ENCODE measurements at places on chromosomes 3 and 15.

GRCh38 chr15:99371180-99372103 lies 120.2 kb downstream of the LRRC28 start:
- DNase-seq = no peak

DNA sequence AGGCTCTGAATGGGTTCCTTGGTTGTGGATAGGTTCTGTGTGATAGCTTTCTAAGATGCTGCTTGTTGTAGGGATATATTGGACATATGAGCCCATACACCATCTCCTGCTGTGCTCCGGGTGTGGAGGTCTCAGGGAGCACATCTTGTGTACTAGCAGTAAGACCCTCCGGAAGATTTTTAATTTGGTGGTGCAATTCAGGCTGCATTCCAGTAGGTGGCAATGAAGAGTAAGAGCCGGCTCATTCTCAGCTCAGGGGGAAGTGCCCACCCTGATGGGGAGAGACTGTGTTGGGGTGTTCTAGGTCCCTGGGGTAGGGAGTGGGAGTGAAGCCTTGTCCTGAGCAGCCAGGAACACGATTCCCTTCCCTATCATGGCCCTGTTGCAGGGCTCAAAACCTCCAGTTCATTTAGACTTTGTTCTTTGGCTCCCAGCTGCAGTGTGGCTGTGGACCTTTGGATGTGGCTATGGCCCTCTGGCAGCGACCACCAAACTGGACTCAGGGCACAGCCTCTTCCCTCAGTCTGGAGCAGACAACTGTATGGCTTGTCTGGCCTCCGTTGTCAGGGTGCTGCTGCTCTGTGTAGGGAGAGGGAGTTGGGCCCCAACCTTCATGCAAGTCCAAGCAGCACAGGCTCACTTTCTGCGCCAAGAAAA lies 104.7 kb downstream of the UNC13C start:
- peak; percentile 34 for DNase-seq

GRCh38 chr3:156655819-156656550 lies 18.4 kb upstream of the TIPARP start:
- DNase-seq = no peak

DNA sequence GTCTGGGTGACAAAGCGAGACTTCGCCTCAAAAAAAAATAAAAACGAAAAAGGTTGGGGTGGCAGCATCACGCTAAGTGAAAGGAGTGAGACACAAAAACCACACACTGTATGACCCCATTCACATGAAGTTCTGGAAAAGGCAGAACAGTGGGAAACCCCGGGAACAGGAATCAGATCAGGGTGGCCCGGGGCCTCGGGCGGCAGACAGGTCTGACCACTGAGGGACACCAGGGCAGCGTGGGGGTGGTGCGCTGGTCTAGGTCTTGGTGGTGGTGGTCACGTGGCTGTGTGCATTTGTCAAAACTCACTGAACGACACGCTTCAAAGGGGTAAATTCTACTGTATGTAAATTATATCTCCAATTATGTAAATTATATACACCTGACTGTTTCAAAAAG lies 79.7 kb upstream of the PRR20G start:
- DNase-seq = no peak

GRCh38 chr3:53083521-53083920 lies 37.6 kb upstream of the SFMBT1 start:
- peak; percentile 21 for DNase-seq

DNA sequence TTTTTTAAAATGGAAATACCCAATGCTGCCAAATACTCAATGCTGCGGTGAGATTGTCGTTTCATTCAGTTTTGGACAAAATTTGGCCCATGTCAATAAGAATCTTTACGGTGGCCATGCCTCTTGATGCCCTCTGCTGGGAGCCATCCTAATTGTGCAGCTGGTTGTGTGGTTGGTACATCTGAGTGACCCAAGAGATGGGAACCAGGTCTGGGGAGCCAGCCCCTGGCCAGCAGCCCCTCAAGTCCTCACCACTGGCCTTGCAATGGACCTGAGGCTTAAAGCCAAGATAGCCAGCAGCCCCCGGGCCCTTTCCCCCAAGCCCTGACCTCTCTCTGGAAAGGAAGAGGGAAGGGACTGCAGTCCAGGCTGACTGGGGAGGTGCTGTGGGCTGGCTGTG lies 36.4 kb upstream of the ESYT3 start:
- DNase-seq = no peak

DNA sequence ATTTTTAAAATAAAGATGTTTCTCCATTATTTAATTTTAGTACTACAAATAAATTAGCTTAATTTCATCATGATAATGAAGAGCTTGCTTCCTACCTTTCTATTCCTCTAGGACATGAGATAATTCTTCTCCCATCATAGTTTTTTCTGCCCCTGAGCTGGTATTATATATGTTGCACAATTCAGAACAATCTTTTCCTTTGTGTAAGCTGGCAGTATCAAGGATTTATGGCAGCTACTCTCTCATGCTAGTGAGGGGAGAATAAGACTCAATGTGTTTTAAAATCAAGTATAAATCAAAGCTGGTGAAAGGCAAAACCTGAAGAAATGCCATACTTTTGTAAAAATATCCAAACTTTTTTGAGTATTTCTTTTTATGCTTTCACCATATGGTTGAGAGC lies 1405.3 kb downstream of the SI start:
- DNase-seq = no peak

DNA sequence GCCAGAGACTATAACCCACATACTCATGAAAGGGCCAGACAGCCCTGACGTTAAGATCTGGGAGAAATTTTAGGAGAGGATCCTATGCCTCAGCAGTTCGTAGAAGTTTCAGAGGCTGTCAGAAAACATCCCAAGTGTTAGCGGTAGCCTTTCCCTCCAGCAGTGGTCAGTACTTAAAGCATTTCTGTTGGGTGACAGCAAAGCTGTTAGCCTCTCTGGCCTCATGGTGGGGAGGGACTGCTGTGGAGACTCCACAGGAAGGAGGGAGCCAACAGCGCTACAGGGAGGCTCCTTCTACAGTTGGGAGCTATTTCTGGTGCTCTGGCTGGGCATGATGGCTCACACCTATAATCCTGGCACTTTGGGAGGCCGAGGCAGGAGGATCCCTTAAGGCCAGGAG lies 27.4 kb downstream of the IDH2 start:
- no peak for DNase-seq

GRCh38 chr3:15007681-15008141 lies 57.4 kb downstream of the MRPS25 start:
- DNase-seq = no peak

GRCh38 chr3:52270252-52270754 lies 8.1 kb downstream of the WDR82 start:
- DNase-seq = no peak

GRCh38 chr3:109023656-109024254 lies 70.1 kb upstream of the GUCA1C start:
- peak; percentile 83 for DNase-seq

DNA sequence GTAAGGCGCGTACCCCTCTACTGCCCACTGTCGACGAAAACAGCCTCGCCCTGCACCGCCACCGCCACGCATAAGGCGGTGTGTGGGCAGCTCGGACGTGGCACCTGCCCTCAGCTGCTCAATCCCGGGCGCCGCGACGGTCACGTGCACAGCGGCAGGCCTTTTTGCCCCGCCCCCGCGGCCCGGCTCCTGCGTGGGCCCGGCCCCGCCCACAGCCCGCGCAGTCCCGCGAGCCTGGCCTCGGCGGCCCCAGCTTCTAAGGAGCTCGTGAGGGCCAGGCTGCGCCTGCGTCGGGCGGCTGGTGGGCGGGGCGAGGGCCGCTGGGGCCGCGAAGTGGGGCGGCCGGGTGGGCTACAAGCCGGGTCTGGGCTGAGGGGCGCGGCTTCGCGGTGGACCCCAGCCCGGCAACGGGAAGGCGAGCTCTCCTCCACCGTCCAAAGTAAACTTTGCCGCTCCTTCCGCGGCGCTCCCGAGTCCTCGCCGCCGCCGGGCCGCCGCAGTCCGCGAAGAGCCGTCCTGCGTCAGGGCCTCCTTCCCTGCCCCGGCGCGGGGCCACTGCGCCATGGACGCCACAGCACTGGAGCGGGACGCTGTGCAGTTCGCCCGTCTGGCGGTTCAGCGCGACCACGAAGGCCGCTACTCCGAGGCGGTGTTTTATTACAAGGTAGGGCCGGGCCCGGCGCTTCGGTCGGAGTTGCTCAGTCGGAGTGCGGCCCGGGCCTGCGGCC lies at the start of gene CAPN7:
TSS of gene CAPN7 (plus strand) at position 313 of the 728 bp plus-strand sequence. CDS start at position 563, 250 bp downstream.
- DNase-seq = peak; percentile 96

GRCh38 chr15:41115652-41116115 lies 396 bp downstream of the INO80 start:
- DNase-seq = peak; percentile 86

GRCh38 chr3:148642616-148643015 lies 55.1 kb upstream of the AGTR1 start:
- no peak for DNase-seq

DNA sequence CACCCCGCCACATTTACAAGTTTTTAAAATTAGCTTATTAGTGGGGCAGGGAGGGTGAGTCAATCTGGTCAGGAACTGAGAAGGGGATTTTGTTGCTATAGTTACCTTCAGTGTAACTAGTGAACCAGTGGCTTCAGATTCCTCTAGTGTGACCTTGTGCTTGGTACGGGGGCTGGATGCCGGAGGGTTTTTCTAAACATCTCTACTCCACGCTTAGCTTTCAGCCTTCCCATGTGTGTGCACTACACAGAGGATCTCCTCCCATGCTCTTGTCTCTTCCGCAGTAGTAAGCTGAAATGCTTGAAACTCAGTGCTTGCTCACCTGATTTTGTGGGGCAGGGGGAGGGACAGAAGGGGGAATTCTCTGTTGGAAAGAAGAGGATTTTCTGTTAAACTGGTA lies 67.9 kb upstream of the AKAP13 start:
- DNase-seq = no peak

DNA sequence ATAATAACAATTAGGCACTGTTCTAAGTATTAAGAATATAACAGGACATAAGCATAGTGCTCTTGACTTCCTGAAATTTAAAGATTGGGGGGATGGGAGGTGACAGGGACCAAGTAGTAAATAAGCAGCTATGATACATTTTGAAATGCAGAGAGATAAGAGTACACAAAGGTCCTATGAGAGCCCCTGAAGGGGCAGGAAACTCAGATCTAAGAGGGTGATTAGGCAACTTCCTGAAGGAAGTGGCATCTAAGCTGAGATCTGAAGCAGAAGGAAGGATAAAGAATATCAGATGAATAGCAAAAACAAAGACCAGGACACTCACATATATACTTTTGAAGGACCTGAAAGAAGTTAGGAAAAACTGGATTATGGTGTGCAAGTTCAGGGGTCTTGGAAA lies 415.2 kb upstream of the FRG2C start:
- no peak for DNase-seq

DNA sequence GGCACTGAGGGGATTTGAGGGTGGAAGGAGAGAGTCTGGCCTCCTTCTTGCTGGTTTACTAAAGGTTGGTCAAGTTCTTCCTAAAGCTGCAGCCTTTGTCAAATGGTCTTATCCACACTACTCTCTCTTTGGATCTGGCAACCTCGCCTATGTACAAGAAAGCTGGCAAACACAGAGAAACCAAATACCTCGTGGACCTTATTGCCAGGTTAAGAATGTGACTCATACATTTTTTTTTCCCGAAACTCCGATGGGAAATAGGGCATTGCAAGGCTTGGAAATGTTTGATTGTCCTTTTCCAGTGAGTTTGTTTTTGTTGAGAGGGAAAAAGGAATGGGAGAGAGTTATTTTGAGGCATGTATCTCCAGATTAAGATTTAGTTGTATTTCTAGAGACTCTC lies 13.9 kb downstream of the EOMES start:
- DNase-seq = no peak

- no peak for DNase-seq
Measured at GRCh38 chr3:12952343-12953200, 111.2 kb upstream of the RPL32 start.

GRCh38 chr3:171644681-171645080 lies 165.6 kb downstream of the PLD1 start:
- DNase-seq = no peak

DNA sequence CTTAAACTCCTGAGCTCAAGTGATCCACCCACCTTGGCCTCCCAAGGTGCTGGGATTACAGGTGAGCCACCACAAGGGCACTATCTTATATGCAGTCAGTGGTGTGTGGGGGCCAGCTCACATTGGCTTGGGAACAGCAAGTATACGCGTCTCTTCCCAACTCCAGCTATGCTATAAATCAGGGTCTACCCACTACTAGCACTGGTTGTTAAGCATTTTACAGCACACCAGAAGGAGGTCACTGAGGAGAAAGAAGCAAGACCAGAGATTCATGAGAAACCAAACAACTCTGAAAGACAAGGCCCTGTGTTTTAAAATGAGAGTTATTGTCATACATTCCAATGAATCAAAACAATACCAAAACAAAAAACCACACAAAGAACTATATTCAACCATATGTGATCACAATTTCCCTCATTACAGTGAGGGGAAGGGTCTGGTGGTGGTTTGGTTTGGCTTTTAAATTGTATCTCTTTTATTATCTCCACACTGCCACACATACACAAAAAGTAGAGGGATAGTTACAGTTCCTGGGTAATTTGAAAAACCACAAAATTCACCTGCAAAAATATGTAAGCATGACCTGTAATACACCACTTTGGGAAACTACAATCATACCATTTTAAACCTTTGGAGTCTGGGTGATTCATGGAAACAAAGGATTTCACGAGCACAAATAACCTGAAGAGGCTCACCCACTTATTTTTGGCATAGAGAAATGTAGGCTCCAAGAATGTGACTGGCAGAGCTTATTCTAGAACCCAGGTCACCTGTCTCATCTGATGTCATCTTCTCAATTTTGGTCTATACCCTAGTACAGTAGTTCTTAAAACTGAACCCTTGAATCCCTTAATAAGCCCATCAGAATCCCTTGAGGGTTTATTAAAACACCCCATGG lies 5.2 kb downstream of the MAGI1 start:
- DNase-seq = peak; percentile 32

DNA sequence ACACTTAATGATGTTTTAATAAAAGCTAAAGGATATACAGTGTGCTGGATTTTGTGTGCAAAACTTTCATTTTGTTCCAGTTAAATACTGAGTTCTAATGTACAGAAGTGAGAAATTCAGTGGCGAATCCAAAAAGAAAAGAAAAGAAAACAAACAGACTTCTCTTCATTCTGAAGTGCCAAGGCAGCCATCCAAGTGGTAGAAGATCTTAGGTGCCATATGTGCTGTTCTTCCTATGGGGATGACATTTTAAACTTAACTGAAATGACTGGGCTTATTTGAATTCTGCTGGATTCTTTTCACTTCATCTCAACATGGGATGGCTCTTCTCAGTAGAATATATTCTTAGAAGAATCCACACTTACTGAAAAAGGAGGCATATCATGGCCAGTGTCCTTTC lies 416.5 kb downstream of the ROBO2 start:
- no peak for DNase-seq

DNA sequence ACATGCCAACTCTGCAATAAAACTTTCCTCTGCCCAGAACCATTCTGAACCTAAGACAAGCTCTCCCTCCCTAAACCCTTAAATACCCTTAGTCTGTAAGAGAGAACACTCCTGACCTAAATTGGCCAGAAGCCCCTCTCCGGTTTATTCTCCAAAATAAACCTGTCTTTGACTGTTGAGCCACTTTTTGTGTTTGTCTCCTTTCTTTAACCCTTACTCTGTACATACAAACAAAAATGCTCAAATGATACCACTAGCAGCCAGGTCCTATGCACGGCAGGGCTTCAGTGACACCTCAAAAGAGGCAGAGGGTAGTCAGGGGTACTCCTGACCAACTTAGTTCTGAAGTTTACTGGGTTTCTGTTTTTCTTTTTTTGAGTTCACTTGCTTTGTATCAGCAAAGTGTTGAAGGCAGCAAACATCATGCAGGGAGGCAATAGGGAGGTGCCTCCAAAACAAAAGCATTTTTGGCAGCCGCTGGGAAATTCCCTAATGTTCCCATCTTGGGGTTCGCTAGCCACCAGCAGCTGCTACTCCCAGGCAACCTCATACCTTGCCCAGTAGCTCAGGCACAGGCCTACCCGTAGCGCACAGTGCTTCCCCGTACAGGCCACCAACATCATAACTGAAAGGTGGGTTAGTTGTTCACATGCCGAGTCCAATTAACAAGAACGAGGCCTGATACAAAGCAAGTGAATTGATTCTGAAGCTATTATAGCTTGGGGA lies 62.9 kb upstream of the GCNT3 start:
- DNase-seq = no peak
